ENCODE measurements at places on chromosomes 12 and 14. TPM values are rescaled to one million over a fixed set of nuclear protein-coding genes. Genes with fewer than 3 reads are reported as not detected.

DNA sequence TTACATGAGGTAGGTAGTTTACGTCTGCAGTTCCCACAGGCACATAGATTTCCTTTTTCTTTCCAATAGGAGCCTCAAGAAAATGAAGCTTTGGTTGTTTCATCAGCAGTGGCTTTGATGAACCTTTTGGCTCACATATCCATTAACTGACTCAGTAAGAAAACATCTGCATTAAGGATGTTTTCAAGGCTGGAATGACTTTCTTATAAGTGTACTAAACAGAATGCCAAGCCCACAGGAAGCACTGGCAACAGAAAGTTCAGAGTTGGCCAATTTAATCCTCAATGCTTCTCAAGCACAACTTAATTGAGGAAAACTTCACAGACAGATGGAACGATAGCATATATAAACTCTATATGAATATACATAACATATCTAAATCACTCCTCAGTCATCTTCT is 63.5 kb downstream of the ST8SIA1 start:
- H3K27ac ChIP-seq: no peak overlapping the region
- no peak overlapping the region for H3K4me3 ChIP-seq
- DNase-seq: no peak
- no peaks in the 10 kb centered on the region for H3K36me3 ChIP-seq
- no peaks in the 10 kb centered on the region for H3K27me3 ChIP-seq

DNA sequence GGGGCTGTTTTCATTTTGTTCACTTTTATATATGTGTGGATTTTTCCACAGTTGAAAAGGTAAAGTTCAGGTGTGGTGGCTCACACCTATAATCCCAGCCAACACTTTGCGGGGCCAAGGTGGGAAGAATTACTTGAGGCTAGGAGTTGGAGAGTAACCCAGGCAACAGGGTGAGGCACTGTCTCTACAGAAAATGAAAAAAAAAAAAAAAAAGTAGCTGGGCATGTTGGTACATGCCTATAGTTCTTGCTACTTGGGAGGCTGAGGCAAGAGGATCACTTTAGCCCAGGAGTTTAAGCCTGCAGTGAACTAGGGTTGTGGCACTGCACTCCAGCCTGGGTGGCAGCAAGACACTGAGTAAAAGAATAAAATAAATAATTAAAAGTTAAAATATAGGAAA is 326.5 kb downstream of the NAV3 start:
- H3K36me3 ChIP-seq: peaks cover 4% of the 10 kb centered on the region
- H3K4me3 ChIP-seq: no peak overlapping the region
- DNase-seq: no peak
- no peak overlapping the region for H3K27ac ChIP-seq
- no peaks in the 10 kb centered on the region for H3K27me3 ChIP-seq

DNA sequence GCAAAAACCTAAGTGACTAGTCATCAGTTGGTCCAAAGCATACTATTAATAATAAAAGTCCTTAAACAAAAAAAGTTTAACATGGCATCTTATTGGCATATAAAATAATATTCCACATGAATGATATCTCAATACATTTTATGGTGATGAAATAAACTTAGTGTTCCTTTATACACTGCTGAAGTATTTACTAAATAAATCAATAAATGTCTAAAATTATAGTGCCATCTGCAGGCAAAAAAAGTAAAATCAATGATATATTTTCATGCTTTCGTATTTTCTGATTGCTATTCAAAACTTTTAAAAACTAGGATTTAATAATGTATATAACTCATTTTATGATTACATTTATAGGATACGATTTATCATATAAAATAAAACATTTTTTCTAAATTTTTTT is 30.5 kb downstream of the PUS7L start:
- H3K4me1 ChIP-seq: no peaks in the 10 kb centered on the region
- no peaks in the 10 kb centered on the region for H3K27me3 ChIP-seq
- no peak for DNase-seq
- no peak overlapping the region for H3K27ac ChIP-seq
- no peak overlapping the region for H3K4me3 ChIP-seq
- H3K36me3 ChIP-seq: peaks cover 3% of the 10 kb centered on the region

DNA sequence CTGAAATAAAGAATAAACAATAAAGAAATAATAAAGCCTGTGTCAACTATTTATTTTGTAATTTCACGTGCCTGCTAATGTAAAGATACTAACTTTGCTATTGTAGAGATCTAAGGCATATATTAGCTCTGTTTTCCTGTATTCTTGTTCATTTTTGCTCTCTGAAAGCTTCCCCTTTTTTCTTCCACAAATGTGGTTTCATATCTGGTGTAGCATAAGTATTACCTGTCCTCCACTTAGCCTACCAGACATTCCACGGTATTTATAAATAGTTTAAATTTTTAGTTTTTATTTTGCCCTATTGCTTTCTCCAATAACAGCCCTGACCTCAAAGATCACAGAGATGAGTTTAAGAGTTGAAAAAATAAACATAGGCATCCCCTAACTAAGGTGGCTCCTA is 92.6 kb upstream of the ATP2B1 start:
- H3K36me3 ChIP-seq: no peaks in the 10 kb centered on the region
- no peaks in the 10 kb centered on the region for H3K27me3 ChIP-seq
- no peaks in the 10 kb centered on the region for H3K4me1 ChIP-seq
- H3K27ac ChIP-seq: no peak overlapping the region

The SLC25A47 gene
- total RNA-seq: not detected
